ENCODE measurements at places on chromosomes 13 and 19. TPM values are rescaled to one million over a fixed set of nuclear protein-coding genes. Genes with fewer than 3 reads are reported as not detected.

The KL gene
- 0.49 TPM for total RNA-seq

The LRRC25 gene
- 0.25 TPM for total RNA-seq

The ZNF506 gene
- 45.7 TPM for total RNA-seq

The KLK4 gene
- total RNA-seq = not detected

The FGF22 gene
- 0.25 TPM for total RNA-seq

The CADM4 gene
- 105 TPM for total RNA-seq

The EBI3 gene
- 0.25 TPM for total RNA-seq

The OLFM2 gene
- total RNA-seq = 132 TPM

All from temporal lobe (tissue), 4 donors.